Stimulated activated CD8-positive, alpha-beta memory T cell treated with anti-CD3 and anti-CD28 coated beads, Interleukin-12 subunit alpha, Interleukin-12 subunit beta, amount 100 ng/mL, for 4 hours (primary cell): ENCODE measurements at places on chromosomes 16 and 17.

GRCh38 chr17:4950746-4951204, at the start of gene ENO3:
ENO3 (plus strand) TSS chr17:4951119; CDS start chr17:4951830, 711 bp downstream.
- DNase-seq = no peak

DNA sequence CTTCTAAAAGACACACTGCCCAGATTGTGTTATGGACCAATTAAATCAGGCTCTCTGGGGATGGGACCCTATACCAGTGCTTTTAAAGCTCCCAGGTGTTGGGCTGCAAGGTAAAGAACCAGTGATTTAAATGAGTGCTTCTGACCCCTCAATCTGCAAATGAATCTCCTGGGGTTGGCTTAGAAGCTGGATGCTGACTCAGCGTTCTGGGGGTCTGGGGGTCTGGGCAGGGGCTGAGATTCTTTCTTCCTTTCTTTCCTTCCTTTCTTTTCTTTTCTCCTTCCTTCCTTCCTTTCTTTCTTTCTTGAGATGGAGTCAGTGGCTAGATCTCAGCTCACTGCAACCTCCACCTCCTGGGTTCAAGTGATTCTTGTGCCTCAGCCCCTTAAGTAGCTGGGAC, 2.0 kb upstream of the TVP23A start:
- DNase-seq = no peak

DNA sequence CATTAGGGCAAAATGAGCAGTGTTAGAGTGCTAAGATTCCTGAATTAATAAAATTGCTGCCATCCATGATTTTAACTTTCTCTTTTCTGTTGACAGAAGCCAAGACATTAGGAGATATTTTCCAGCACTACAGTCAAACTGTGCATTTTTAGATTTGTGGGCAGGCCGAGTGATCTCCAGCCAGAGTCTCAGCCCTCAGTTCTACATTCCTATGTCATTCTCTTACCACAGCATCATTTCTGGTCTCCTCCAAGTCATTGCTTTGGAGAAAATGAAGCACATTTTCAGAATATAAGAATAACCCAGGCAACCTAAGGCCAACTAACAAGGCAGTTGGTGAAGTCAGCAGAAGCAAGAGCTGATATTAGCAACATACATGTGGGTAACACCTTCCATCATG, 74.6 kb upstream of the NUDT7 start:
- DNase-seq = no peak

GRCh38 chr17:65055708-65056638, 567 bp downstream of the GNA13 start:
- peak; percentile 48 for DNase-seq

DNA sequence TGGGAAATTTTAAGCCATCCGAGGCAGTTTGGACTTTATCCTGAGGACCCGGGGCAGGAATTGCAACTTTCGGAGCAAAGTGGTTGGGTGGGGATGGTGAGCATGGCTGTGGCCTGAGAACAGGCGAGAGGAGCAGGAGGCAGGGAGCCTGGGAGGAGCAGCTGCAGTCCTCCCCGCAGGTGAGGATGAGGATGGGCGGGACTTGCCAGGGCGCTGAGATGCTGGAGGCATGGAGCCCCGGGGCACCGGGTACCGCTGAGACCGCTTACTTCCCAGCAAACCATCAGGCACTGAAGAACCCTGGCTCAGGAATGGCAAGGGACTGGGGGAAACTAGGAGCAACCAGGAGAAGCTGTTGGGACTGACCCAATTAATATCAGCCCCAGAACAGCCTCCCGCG, 210.8 kb downstream of the GSG1L start:
- no peak for DNase-seq
